Left ventricle myocardium inferior (tissue), 1 donor: ENCODE measurements at places on chromosomes 4 and X. TPM values are rescaled to one million over a fixed set of nuclear protein-coding genes. Genes with fewer than 3 reads are reported as not detected.

GRCh38 chr4:7328913-7329638, 105.7 kb downstream of the PSAPL1 start:
- DNase-seq = peak; percentile 58

DNA sequence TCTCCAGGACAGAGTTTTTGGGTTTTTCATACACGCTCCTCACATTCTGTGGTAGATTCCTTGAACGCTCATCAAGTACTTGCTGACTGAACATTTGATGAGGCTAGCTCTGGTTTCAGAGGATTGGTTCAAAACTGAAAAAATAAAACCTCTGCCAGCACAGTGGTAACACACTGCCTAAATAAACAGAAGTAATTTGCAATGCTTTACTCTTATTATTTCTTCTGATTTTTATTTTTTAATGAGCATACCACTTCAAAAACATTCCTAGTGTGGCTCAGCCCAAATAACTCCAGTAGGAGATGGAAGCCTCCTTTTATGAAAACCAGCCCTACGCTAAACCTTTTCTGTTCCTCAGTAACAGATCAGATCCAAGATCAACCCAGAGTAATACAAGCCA, 72.0 kb upstream of the INTU start:
- no peak for DNase-seq

GRCh38 chrX:103367502-103367901, 8.8 kb upstream of the BEX3 start:
- DNase-seq = no peak

The NFKB1 gene
- 18.0 TPM for total RNA-seq

The ALPK1 gene
- 3.1 TPM for total RNA-seq

The CT47B1 gene
- total RNA-seq = not detected
